ENCODE measurements at places on chromosomes 7 and 10.

- DNase-seq: no peak
These were observed 741.7 kb upstream of the GALNT17 start for GRCh38 chr7:70390251-70390650.

DNA sequence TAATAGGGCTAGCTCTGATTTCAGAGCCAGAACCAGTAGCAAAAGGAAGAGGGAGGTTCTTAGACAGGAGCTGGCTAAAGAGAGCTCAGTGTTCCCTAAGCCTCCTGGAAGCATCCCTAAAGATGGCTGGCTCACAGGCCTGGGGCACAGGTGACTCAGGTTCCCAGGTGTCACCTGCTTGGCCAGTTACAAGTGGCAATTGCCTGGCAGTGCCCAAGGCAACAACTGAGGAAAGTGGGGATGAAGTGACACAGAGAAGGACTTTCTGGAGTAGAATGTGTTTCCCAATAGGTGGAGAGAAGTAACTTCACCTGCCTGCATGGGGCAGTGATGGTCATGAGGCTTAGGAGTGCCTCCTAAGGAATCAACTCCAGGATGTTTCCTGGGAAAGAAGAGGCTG lies 66.5 kb upstream of the EEPD1 start:
- no peak for DNase-seq

DNA sequence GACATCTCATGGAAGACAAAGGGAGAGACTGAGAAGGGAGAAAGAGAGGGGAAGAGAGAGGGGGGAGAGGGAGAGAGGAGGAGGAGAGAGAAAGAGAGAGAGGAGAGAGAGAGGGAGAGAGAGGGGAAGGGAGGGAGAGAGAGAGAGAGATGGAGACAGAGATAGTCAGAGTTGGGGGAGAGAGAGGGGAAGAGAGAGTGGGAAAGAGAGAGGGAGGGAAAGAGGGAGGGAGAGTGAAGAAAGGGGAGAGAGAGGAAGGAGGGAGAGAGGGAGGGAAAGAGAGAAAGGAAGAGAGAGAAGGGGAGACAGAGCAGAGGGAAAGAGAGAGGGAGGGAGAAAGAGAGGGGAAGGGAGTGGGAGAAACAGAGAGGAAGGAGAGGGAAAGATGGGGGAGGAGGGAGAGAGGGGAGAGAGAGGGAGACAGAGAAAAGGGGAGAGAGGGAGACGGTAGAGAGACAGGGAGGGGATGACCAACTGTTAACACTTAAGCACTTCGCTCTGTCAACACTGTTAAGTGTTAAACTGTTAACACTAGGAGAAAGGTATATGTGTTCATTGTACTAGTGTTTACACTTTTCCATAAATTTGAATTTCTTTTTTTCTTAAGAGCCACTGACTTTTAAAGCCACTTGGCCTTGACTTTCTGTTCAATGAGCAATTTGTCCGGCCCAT lies 21.8 kb upstream of the SDK1 start:
- no peak for DNase-seq

DNA sequence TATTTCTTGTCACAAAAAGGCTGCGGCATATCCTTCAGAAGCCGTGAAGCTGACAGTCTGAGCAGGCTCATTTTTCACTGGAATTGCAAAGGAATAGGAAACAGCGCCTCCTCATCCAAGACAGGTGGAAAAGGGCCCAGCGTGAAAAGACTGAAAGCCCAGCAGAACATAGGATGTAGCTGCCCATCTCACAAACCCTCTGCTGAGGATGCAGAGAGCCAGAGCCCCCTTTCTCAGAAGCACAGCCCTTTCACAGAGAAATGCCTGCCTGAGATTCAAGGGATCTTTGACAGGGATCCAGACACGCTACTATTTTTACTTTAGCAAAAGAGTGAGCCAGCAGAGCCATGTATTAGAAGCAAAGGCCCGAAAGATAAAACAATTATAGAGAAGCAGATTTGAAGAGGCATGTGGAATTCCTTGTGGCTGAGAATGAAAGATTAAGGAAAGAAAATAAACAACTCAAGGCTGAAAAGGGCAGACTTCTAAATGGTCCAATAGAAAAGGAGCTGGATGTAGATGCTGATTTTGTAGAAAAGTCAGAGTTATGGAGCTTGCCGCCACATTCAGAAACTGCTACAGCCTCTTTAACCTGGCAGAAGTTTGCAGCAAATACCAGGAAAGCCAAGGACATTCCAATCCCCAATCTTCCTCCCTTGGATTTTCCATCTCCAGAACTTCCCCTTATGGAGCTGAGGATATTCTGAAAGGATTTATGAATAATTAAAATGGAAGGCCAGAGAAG lies 36.9 kb downstream of the GDI2 start:
- DNase-seq: no peak

- no peak for DNase-seq
These were observed 76.5 kb downstream of the BMPER start for GRCh38 chr7:33981671-33982424.

DNA sequence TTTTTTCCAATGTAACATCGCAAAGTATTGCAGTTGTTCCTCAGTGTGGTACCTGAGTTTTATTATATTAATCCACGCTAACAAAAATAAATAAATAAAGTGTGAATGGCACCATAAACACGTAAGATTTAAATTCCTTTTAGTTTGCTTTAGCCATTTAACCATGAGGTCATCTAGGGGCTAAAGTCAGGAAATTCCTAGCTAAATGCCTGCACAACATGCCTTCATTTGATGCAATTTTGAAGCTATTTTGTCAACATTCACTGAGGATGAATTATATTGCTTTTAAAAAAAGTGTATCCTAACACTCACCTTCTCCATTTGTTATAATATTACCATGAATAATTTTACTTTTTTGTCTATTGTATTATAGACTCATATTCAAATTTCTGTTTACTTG lies 714.4 kb downstream of the GATA3 start:
- no peak for DNase-seq

DNA sequence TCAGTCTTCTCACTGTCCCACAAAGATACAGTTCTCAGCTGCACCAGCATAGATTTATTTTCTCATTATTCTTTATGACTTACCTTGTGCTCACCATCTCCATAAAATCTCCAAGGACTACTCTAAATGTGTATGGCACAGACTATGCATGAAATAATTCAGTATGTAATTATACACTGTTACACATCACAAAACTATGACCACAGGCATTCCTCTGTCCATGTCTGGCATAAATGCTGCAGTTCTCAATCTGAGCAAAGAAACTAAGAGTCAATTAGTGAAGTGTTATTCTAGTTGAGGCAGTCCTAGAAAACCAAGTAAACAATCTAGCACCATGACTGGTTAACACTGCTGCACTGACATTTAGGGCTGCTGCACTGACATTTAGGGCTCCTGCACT lies 2.7 kb downstream of the CYCS start:
- DNase-seq: no peak

DNA sequence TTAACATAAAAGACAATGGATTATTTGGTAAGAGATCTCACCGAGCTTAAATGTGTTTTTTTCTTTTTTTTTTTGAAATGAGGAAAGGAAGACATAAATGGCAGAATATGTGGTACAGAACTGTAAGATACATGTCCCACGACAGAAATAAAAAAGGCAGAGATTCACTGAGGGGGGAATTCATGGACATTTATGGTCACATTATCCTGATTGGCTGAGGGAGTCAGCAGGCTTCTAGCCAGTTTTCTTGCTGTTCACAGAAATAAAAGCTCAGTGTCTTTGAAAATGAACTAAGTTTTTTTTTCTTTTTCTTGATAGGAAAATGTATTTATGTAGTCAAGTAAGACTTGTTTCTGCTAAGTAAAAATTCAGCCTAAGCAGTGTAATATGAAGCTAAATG lies 8.2 kb upstream of the FAS start:
- no peak for DNase-seq

- no peak for DNase-seq
These were observed 29.2 kb downstream of the PRR15 start for GRCh38 chr7:29592866-29593265.

GRCh38 chr7:106278695-106279094 lies 6.1 kb downstream of the NAMPT start:
- DNase-seq: no peak

DNA sequence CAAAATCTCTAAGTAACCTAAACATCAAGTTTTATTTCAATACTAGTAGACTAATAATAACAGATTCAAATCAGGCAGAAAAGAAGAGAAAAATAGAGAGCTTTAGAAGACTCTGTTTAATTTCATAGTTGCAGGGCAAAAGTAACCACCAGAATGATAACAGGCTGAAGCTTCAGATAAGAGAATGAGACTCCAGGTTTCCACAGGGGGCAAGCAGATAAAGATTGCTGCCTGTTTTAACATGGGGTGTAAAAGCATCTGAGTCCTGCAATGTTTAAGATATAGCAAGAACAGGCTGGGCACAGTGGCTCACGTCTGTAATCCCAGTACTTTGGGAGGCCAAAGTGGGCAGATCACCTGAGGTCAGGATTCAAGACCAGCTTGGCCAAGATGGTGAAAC lies 11.0 kb downstream of the CROT start:
- DNase-seq: no peak

DNA sequence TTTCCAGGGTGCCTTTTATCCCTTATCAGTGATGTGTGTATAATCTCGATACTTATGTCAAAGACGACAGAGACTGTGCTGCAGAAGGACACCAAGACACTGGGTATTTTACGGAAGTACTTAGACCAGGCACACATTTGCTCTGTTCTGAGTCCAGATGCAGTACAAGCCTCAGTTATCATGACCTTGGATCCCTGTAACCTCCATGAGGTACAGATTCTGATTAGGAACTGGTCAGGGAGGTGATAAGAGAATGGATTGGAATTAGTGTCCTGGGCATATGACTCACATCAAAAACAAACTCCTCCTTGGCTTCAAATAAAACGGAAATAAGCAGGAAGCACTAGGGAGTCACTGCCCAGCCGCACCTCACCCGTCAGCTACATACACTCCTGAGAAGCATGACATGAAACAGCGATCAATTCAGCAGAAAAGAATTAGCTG lies 146.5 kb downstream of the SFMBT2 start:
- no peak for DNase-seq

GRCh38 chr10:72276013-72276387 lies 2.3 kb downstream of the DDIT4 start:
- DNase-seq: no peak

DNA sequence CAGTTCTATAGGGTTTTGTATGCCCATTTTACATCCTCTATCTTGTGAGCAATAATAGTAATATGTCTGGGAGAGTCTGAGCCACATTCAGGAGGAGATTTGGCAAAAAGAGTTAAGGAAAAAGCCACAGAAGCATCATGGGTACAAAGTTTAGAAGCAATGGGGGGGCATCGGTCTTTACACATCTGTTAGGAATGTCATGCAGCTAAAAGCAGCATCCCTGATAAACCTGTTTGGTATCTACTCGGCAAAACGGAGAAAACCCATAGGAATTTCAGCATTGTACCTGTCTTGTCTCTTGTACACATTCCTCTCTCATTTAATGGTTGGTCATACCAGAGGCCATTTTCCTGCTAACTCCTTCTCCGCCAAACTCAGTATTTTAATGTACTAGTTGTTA lies 12.5 kb upstream of the HERPUD2 start:
- DNase-seq: no peak

DNA sequence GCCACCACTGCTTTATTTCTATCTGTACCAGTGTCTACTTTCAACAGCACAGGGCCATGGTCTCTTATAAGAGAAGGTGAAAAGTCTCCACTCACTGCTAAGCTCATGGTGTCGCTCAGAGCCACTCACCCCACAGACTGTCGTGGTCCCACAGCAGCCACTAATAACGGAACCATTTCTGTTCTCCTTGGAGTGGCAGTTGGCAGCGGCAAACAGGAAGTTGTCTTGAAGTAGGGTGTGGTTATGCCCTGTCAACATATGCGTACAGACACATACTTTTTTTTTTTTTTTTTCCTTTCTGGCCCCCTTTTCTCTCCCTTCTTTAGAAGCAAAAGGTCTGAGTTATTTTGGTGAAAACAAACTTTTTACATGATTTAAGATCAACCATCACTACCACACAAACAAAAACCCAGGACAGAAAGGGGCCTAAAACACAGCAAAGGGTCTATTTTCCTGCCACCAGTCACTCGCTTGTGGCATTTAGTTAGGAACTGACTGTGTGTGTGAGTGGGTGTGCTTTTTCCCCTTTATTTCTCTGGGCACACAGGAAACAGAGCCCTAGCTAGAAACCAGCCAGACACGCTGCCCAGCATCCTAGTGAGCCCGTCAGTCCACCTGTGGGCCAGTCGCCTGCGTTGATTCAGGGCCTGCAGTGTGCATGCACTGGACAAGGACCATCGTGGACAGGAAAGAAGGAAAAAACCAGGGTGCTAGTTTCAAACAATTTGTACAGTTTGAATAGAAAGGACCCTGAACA lies 96.7 kb upstream of the EFCAB10 start:
- peak; percentile 57 for DNase-seq

GRCh38 chr7:11315666-11316258 lies 342.1 kb downstream of the PHF14 start:
- DNase-seq: no peak

DNA sequence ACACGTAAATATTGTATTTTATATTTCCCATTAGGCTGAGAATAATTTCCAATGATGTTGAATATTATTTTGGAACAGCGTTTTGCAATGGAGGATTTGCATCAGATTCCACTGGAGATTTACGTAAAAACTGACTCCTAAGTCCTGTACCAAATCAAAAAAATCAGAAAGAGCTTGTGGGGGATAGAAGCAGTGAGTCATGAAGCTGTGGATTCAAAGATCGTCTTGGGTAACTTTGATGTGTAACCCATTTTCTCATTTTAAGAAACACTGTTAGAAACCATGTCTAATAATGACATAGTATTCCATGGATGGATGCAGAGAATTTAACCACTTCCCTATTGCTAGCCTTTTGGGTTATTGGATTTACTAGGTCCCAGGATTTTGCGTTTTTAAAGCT lies 158.6 kb downstream of the INHBA start:
- no peak for DNase-seq

- no peak for DNase-seq
These were observed 163.8 kb downstream of the PRPF18 start for GRCh38 chr10:13750299-13751190.

DNA sequence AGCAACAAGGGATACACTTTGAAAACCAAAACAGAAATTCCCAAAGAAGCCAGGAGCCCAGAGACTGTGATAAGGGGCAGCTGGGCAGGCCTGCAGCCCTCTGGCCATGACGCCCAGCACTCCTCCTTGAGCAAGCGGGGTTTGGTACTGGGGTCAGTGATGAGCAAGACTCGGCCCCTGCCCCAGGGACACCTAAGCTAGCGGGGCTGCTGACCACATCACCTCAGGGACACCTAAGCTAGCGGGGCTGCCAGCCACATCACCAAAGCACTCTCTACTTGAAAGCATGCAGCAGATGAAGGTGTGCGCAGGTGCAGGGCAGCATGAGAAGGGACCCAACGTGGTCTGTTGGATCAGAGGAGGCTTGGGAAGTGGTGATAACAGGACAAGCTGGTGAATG lies 108.0 kb upstream of the PPP2R2D start:
- no peak for DNase-seq

All from T-helper 17 cell (primary cell).